ENCODE measurements at places on chromosomes 7 and 10.

GRCh38 chr10:103781329-103782061 is 73.9 kb downstream of the SH3PXD2A start:
- DNase-seq = no peak

GRCh38 chr7:133077394-133077793 is 4.5 kb downstream of the CHCHD3 start:
- no peak for DNase-seq

GRCh38 chr7:152501506-152501905 is 65.7 kb upstream of the KMT2C start:
- DNase-seq = no peak

DNA sequence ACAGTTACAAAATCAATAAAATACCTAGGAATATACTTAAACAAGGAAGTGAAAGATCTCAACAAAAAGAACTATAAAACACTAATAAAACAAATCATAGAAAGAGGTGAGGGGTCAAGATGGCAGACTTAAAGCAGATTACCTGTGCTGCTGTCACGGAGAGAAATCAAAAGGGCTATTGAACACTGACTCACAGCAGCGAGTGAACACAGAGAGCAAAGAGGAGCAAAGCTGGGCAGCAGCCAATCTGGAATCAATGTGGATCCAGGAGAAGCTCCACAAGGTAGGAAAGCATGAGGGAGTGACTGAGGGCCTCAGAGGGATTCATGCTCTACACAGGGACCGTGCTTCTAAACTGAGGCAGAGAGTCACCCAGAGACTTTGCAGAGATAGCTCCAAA is 562.0 kb upstream of the SEMA3D start:
- no peak for DNase-seq

- DNase-seq = no peak
Observed at GRCh38 chr10:22597138-22597537, 117.2 kb downstream of the PIP4K2A start.

DNA sequence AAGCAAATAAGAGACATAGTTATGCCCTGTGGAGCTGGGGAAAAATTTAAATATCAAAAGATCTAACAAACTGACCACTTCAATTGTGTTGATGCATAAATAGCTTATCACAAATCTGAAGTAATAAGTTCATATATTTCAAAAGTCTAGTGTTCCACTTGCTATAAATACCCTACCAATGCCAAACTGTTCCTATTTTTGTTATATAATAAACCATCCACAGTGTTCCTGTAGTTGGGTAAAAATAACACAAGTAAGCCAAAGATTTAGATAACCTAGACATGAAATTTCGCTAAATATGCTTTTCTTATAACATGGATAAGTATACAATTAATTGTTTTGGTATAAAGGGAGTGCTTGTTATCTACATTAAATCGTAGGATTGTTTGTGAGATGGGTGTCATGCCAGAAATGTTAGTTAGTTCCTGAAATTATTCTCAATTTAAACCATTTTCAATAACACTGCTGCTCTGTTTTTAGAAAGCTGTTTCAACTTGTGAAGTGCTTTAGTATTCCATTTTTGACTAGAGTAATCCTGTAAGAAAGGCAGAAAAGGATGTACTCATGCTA is 85.5 kb downstream of the CACNA2D1 start:
- no peak for DNase-seq

DNA sequence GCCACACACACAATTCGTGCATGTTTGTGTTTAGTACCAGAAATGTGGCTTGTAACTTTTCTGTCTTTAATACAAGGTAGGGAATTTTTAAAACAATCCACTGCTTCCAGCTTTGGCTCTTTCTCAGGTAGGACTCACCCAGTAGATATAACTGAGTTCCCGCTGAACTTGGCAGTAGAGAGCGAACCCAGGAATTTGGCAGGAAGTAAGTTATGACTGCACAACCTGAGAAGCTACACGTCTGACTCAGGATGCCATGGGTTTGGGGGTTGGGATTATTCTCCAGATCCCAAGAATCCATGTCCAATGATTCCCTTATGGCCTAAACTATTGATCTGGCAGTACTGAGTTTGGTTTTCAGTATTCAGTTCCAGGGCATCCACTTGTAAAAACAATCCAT is 499.7 kb downstream of the CALN1 start:
- DNase-seq = no peak

GRCh38 chr7:2359610-2360009 is 5.0 kb downstream of the EIF3B start:
- DNase-seq = no peak

DNA sequence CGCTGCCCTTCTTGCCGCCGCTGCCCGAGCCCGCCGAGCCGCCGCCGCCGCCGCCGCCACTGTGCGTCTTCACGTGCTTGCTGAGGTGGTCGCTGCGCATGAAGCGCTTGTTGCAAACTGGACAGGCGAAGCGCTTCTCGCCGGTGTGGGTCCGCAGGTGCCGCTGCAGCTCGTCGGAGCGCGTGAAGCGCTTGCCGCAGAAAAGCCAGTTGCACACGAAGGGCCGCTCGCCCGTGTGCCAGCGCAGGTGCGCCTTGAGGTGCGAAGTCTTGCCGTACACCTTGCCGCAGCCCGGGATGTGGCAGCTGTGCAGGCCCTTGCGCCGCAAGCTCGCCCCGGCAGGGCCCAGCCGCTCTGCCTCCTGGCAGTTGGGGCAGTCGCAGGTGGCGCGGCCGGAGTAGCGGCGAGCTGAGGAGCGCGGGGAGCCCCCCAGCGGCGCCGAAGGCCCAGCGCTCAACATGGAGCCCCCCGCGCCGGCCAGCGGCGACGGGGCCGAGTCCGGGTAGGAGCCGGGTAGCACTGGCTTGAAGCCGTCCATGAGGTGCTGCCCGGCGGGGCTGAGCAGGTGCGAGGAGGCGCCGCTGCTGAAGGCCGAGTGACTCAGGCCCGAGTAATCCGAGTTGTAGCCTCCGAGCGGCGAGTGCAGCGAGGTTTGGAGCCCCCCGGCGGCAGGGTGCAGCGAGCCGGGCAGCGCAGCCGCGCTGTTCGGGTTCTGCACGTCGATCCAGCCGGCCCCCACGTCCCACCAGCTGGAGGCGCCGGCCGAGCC is 2.1 kb downstream of the SP8 start:
- no peak for DNase-seq

- DNase-seq = peak; percentile 7
Observed at GRCh38 chr7:89183712-89184111, 388.2 kb upstream of the TEX47 start.

DNA sequence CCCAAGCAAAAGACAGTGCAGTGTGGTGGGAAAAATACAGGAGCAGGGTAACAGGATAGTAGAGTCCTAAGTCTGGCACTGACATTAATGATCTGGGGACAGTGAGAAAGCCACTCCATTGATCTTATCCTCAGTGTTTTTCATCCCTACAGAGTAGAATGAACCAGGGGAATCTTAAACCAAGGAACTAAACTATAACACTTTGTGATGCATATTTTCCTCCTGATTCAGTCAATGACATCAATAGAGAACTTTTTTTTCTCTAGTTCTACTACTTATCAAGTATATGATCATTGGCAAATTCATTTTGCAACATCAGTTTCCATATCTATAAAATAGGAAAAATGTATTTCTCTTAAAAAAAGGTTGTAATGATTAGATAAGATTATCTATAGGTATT is 151.1 kb downstream of the TMEM26 start:
- no peak for DNase-seq

GRCh38 chr7:130086938-130087337 is 16.6 kb downstream of the KLHDC10 start:
- DNase-seq = no peak

DNA sequence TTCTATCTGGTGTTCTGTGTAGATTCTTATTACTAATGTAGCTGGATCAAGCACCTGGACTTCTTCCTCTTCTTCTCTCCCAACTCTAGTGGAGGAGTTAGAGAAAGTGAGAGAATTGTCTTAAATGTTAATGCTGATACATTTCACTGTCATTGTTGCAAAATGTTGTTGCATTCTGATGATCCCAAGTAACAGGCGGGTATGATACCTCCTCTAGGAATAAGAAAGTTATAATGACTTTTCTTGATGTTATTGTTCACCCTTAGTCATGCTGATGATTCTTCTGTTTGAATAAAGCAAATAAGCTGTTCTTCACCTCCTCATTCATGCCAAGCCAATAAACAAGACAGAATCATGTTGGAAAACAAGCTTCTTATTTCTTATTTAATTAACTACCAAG is 9.1 kb downstream of the CHRM2 start:
- no peak for DNase-seq

GRCh38 chr7:24052572-24053260 is 231.3 kb upstream of the NPY start:
- DNase-seq = no peak

- DNase-seq = no peak
Observed at GRCh38 chr7:115721293-115722217, 309.0 kb downstream of the TFEC start.

- no peak for DNase-seq
Observed at GRCh38 chr7:81036057-81036456, 117.2 kb upstream of the SEMA3C start.

- DNase-seq = no peak
Observed at GRCh38 chr7:149669121-149669818, 104.1 kb downstream of the ZNF467 start.

DNA sequence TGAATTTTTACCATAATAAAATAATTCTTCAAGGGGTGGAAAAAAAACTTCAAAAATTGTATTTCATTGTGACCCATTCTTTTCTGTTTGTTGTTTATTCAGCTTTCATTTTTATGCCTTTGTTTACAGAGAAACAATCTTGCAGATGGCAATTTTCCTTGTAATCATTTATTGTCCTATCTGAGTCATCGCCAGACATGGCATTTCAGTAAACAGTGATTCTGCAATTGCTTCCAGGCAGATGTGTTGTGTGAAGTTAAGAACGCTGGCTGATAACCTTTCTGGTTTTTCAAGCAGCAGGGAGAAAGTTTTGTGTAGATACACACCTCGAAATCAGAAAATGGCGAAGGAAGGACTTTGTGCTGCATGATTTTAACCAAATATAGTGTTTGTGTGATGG is 80.7 kb upstream of the RPA3 start:
- no peak for DNase-seq

DNA sequence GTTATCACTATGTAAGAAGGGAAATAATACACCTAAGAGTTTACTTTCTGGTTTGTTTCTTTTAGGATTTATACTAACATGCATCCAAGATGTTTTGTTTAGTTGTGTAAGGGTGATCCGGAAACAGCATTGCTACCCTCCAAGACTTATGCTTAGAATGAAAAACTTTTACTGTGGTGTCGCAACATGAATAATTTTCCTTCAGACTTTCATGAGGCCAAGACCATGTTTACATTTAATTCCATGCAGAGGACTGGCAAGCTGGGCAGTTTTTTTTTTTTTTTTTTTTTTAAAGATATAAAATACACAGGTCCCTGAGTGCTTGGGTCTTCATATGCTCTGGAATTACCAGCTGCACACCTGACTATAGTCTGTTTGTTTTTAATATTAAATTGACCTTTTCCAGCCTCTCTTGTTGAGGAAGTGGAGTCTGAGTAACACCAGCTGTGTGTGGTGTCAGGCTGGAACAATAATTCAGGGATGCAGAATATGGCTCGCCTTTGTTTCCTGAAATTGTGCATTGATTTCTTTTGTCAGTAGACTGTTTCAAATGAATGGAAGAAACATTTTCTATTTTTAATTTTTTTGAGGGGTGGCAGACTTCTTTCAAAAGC is 81.7 kb downstream of the ST7 start:
- no peak for DNase-seq

Data from Ammon's horn (tissue), 1 donor.